ENCODE measurements at places on chromosomes 2 and 18. TPM values are rescaled to one million over a fixed set of nuclear protein-coding genes. Genes with fewer than 3 reads are reported as not detected.

Gene CYTIP
- total RNA-seq: not detected

Gene PRR30
- not detected for total RNA-seq

Gene REEP1
- total RNA-seq: 0.25 TPM

Gene ANKRD30B
- not detected for total RNA-seq

Gene OSR1
- 6.9 TPM for total RNA-seq

Gene ACVR1C
- 0.04 TPM for total RNA-seq

Gene DUSP11
- 24.1 TPM for total RNA-seq

Gene CNGA3
- total RNA-seq: not detected

Gene AQP12A
- total RNA-seq: not detected

Gene HADHA
- 99.9 TPM for total RNA-seq

Gene DYNAP
- total RNA-seq: not detected

DNA sequence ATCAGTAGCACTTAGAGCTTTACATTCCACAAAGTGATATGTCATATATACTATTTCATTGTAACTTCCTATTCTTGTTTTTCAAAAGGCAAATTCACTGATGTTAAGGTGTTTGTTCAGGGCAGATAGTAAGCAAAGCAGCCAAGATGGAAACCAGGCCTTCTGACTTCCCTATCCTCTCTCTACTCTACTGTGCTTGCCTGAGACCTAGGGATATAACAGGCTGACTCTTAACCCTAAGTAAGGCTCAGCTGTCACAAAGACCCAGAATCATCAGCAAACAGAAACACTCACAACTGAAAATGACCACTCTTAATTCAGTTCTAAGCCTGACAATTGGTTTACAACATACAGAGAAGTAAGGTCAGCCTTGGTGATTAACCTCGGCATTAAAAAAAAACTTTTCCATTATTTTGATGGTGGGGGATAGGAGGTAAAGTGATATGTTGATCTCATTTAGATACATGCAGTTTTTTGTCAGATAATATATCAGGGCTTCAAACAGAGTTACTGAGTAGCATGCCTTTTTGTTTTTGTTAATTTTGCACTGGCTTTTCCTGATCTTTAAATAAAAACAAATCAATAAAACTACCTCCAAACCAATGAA is 95.4 kb upstream of the CHRNA1 start:
- DNase-seq: no peak

DNA sequence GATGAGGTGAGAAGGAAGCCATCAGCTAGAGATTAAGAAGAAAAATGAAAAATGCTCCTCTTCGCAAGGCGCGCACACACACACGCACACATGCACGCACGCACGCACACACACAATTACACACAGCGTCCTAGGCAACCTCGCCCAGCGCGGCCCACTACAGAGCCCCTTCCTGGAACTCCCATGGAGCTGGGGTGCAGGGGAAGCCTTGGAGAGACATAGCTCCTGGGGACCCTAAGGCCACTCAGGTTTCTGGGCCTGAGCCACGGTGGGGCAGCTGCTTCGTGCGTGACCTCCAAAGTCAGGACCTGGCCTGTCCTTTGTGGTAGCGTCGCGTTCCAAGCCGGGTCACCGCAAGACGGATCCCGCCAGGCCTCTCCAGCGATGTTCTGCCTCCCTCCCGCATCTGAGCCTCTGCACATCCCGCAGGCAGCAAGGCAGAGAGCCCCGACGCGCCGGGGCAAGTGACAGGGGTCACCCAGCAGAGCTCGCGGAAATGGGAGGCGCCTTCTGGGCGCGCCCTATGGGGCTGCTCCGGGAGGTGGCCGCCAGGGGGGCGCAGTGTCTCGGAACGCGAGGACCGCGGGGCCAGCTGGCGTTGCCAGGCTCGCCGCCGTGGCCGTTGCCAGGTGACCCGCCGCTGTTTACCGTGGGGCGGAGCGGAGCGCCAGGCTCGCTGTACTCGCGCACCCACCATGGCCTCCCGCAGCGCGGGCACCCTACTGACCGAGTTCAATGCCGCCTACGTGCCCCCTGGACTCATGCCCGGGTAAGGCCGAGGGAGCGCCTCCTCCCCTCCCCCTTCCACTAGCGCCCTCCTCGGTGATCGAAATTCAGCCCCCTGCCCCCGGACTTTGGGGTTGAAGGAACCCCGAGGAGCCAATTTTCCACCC is 79.0 kb downstream of the CIB4 start:
- DNase-seq: peak; percentile 51

- DNase-seq: peak; percentile 32
Measured at GRCh38 chr18:54607213-54608027, 16.4 kb downstream of the DYNAP start.

- DNase-seq: no peak
Measured at GRCh38 chr18:68431111-68431921, 283.6 kb downstream of the TMX3 start.

GRCh38 chr2:235917506-235917905 is 250.7 kb downstream of the GBX2 start:
- no peak for DNase-seq

GRCh38 chr2:128559533-128560515 is 241.2 kb upstream of the HS6ST1 start:
- DNase-seq: no peak

DNA sequence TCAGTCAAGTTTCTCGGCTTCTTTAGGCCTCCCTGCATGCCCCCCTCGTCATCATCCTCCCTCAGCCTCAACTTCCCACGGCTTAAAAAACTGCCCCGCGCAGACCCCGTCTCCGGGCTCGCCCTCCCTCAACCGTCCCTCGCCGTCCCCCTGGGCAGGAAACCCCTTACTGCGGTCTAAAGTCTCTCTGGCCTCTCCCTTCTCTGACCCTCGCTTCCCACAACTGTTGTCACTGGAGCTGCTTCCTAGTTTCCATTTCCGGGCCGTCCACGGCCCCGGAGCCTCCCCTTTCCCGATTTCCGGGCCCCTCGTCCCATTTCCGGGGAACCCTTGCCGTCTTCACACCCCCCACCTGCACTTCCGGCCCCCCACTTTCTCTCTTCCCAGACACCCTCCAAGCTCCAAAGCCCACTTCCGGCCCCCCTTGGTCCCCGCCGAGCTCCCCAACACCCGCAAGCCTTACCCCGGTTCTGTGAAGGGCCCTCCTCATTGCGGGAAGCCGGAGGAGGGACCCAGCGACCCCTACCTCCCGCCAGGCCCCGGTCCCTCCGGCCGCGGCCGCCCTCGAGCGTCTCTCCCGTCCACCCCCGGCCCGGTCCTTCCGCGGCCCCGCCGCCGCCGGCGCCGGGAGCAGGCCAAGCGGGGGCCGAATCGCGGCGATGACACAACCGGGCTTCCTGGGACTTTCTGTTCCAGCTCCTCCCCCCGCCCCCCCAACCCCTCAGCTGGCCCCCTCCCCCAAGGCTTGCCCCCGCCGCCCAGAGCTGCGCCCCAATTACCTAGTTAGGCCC is 513 bp downstream of the TRIP12 start:
- peak; percentile 40 for DNase-seq

- no peak for DNase-seq
Measured at GRCh38 chr2:183010112-183010511, 28.1 kb downstream of the NCKAP1 start.

GRCh38 chr2:173288561-173288960 is 66.1 kb upstream of the CDCA7 start:
- no peak for DNase-seq

DNA sequence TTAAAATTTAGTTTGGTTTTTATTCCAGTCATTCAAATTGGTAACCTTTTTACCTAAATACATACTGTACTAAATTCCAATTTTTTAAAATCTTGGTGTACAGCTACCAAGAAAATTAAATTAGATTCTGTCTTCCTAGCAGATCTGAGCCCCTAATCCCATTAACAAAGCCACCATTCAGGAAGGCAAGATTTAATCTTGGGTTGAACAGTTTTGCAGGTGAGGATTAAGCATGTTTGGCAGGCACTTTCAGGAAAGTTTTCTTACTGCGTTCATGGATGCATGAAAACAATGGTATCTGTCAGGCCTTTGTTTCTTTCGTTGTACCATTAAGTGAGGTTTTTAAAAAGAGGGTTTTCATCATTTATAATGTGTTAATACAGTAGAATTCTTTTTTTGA is 32.8 kb downstream of the ITPRID2 start:
- DNase-seq: no peak

- DNase-seq: no peak
Measured at GRCh38 chr2:83661711-83662110, 797.4 kb downstream of the SUCLG1 start.

GRCh38 chr18:6374340-6374739 is 40.4 kb downstream of the L3MBTL4 start:
- no peak for DNase-seq

GRCh38 chr2:138494265-138494966 is 7.2 kb upstream of the SPOPL start:
- DNase-seq: no peak

GRCh38 chr2:226705133-226705886 is 94.3 kb downstream of the IRS1 start:
- no peak for DNase-seq

DNA sequence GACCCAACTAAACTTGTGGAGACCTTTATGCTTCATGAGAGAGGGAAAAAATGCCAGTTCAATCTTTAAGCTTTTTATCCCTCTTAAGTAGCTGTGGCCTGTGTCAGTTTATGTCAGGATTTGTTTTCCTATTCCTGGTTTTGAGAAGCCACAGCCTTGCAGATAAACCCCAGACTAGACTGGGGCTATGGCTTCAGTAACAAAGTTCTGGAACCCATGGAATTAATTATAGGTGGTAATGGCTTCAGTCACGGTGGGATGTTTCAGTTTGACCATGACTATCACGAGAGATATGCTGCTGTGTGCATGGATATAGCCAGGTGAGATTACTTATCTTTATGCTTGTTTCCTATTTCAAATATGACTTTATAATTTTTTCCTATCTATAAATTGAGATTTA is 134.8 kb downstream of the RAPGEF4 start:
- no peak for DNase-seq

DNA sequence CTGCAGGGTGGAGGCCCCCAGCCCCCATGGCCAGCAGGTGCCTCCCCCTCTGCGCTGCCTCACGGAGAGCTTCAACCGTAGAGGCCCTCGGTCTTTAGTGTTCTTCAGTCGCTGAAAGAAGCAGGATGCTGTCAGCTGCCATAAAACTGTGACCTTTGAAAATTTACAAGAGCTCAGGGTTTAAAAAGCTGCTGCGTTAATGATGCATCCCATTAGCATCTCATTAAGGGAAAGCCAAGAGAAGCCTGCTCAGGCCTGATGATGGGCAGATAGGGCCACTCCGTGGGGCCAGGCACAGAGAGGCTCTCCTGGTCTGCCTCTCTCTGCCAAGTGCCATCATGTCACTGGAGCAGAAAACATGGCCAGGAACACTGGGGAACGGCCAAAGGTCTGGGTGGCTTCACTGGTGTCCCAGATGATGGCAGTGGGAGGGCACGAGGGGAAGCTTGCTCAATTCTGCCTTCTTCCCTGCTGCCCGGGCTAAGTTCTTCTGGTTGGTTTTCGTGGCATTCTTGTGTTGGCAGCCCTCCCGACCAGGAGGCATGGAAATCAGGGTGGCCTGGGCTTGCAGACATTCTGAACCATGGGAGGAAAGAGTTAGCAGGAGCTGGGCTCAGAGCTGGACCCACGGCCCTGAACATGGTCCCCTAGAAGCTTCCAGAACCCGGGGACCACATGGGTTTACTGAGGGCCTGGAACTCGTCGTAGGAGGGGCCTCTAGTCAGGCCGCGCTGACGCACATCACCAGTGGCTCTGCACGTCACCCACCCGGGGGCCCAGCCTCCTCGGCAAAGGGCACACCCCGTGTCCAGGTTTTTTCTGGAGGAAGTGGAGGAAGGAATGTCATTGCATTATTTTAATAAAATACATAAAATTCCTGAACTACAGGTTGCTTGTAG is 250.7 kb downstream of the KLHL29 start:
- no peak for DNase-seq

DNA sequence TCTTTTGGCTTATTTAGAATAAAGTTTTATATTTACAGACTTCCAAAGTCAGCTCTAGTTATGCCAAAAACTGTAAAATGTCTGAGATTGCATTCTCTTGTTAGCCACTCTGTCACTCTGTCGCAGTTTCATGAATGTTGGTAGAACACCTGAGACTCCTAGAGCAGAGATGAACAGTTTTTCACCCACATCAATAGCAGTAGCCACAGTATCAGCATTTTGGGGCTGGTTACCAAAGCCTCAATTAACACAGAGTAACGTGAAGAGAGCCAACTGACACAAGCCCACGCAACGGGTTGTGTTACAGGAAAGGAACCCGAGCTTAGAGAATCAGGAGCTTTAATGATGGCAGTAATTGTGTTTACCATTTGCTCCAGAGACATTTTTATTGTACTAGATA is 443.0 kb upstream of the SLC39A10 start:
- no peak for DNase-seq

GRCh38 chr2:132381376-132381775 is 35.2 kb upstream of the GPR39 start:
- DNase-seq: no peak

- DNase-seq: no peak
Measured at GRCh38 chr2:239326831-239327535, 73.8 kb downstream of the HDAC4 start.

GRCh38 chr2:197669077-197669476 is 6.3 kb downstream of the RFTN2 start:
- DNase-seq: no peak

DNA sequence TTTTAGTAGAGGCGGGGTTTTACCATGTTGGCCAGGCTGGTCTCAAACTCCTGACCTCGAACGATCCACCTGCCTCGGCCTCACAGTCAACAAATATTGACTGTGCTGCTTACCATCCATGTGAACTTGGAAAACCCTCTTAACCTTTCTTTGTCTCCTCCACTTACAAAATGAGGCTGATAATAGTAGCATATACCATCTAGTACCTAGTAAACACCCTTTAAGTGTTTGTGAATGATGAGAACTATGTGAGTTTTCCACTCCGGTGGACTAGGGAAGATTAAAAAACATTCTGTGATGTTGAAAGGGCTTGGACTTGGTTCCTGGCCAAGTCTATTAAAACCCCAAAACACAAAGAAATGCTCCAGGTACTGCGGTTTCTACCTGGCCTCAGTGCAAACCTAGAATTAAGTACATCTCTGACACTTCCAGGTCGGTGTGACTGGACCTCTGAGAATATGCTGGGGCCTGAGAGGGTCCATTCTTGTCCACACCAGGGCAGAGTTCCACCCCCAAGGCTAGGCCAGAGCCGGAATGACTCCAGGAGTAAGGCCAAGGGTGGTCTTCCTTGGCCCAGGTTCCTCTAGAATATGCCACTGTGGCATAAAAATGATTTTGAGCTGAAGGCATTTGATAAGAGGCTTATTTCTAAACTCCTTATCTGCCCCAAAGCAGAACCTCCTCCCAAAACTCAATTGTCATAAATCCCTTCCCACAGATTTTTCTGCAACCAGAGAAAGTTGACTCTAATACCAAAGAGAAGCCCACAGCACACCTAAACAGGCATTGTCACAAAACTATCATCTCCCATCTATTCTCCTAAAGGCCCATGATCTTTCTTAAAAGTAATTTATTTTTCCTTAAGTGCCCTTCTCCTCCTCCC is 217.5 kb downstream of the TGIF1 start:
- DNase-seq: no peak

Data from PC-9 (cell line).